Hematopoietic multipotent progenitor cell treated with erythropoietin and hydrocortisone succinate and interleukin-3 and kit ligand, for 17 days (in vitro differentiated cells): ENCODE measurements at places on chromosomes 1 and 21.

GRCh38 chr1:58823481-58824010, 39.7 kb upstream of the JUN start:
- no peak for DNase-seq

DNA sequence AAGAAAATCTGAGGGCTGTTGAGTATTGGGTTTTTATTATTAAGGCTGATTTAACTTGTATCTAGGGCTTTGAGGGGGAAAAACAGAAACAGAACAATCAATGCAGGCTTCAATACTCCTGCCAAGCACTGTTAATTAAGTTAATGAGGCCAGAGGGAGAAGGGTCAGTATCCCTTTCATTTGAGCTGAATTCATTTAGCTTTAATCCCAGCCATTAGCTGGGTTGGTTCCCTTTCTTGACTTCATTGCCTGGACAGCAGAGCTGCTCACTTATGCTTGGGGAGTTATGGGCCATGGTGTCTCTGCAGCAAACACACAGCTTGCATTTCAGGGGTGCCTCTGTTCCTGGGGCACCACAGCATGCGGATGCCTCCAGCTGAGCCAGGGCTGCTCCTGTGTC, 16.3 kb downstream of the TLR5 start:
- no peak for DNase-seq

DNA sequence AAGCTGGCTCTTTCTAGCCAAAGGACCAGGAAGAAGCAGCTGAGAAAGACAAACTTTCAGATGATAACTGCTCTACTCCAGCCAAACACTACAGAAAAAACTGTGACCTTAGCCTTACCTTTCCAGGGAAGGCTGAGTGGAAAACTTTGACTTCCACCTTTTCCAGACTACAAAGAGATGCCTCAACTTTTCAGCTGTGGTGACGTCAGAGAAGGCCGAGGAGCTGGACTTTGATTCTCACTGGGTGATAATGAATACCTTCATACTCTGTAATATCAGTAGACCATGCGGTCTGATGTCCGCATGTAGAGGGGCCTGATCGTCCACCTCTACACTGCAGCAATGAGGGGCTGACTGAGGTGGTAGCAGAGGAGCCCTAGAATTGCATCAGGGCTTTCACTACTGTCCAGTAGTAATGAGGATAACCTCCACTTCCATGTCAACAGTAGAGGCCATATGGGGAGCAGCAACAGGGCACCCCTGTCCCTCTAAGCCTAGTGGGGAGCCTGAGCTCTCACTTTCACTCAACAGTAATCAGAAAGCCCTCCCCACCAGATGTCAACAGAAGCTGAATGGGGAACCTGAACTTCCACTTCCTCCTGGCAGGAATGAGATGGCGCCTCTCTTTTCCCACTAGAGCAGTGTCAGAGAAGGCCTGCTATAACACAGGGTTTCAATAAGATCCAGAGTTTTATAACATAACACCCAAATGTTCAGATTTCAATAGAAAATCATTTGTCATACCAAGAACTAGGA, 28.4 kb upstream of the PADI1 start:
- no peak for DNase-seq

DNA sequence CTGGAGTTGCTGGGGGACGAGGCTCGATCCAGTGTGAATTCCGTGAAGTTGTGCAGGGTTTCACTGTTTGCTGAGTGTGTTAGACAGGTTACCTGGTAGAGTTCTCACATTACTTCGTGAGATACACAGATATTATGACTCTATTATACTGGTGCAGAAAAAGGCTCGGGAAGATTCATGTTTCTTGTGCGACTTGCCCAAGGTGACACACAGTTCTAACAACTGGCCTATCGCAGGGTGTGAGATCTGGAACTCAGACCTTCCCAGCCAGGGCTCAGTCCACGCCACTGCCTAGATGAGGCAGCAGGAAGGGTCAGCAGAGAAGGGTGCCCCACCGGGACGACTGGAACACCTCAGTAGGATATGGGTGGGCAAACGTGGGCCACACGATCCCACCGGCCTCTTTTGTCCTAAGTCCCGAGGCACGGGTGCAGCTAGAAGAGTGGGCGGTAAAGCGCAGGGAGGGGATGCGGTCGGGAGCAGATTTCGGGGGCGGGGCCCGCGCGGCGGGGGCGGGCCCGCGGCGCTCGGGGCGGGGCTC, 296 bp upstream of the RNPEP start:
- peak; percentile 38 for DNase-seq

DNA sequence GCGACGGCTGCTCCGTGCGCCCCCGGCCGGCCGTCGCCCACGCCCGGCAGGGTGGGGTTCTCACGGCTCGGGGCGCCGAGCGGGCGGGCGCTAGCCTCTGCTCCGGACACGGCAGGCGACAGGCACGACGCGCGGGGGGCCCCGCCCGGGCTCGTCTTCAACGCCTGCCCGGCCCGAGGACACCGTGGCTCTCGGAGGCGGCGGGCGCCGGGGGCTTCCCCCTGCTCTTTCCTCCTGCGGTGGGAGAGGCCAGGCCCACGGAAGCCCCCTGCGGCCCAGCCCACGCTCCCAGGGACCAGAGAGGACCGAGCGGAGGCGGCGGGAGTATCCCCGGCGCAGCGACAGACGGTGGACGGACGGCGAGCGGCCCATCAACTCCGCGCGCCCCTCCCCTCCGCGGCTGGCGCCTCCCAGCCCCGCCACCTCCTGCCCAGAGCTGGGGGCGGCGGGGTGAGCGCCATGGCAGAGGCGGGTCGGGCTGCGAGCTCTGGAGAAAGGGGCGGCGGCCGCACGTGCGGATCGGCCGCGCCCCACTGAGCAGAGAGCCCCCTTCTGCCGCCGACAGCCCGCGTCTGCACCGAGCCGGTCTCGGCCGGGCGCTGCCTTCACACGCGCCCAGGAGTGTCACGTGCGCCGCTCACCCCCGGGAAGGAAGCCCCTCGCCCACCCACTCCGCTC, at the start of the genes SHE and TDRD10:
Gene SHE, minus strand, starts transcription at position 347 of the 678 bp plus-strand sequence. CDS start 386 bp downstream, outside the sequence.
Gene TDRD10, plus strand, starts transcription at position 154 of the 678 bp plus-strand sequence. CDS start 4,685 bp downstream, outside the sequence.
- no peak for DNase-seq

- DNase-seq = no peak
Observed at GRCh38 chr1:67664048-67664447, 21.0 kb upstream of the GADD45A start.

GRCh38 chr21:18384771-18385170, 18.8 kb downstream of the TMPRSS15 start:
- no peak for DNase-seq

GRCh38 chr1:29688471-29689365, 452.4 kb downstream of the PTPRU start:
- no peak for DNase-seq

GRCh38 chr1:174397261-174397660, 50.5 kb upstream of the GPR52 start:
- no peak for DNase-seq

GRCh38 chr1:246987083-246987690, 20.7 kb downstream of the ZNF695 start:
- no peak for DNase-seq

- no peak for DNase-seq
Observed at GRCh38 chr1:150280138-150280707, 2.1 kb upstream of the CIART start.

GRCh38 chr1:208513799-208514198, 269.6 kb upstream of the PLXNA2 start:
- no peak for DNase-seq

DNA sequence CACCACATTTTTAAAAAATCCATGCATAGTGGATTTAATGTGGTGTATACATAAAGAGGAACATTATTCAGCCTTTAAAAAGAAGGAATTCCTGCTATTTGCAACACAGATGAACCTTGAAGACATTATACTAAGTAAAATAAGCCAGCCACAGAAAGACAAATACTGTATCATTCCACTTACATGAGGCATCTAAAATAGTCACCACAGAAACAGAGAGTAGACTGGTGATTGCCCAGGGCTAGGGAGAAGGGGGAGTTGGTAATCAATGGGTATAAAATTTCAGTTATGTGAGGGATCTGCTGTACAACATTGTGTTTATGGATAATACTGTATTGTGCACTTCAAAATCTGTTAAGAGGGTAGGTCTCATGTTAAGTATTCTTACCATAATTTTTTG, 10.0 kb downstream of the FAM163A start:
- DNase-seq = no peak

DNA sequence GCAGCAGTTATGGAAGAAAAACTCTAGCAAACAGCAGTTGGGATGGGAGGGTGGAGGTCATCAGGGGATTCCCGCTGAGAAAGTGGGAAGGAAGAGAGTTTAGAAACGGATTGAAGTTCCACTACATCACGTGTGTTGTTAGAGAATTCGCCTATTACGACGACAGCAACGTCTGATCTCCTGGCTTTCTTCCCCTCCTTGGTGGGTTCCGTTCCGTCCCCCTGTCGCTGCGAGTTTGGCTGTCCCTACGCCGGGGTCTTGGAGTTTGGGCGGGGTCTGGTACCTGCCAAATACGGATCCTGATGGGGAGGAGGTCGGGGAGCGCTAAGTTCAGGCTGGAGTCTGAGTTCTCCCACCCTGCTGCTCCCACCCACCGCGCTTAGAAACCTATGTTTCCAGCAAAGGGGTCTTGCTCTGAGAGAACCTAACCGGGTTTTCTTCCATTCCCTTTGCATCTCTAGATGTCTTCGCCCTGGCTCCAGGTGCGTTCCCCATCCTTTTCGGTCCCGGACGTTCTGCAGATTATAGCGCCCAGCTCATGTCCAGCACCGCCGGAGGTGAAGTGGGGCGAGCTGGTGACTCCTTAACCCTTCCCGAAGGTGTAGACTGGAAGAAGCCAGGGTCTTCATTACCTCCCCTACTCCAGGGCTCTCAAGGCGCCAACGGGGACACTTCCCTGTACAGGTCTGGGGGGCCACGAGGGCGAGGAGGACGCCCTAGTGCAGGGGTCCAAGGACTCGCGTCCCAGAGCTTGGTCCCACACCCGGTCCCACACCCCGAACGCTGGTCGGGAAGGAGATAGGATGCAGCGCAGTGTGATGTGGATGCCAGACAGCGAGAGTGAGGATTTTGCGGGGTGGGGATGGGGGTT, 641 bp upstream of the KCNK2 start:
- DNase-seq = no peak

- no peak for DNase-seq
Observed at GRCh38 chr1:96424877-96425276, 296.7 kb upstream of the PTBP2 start.

DNA sequence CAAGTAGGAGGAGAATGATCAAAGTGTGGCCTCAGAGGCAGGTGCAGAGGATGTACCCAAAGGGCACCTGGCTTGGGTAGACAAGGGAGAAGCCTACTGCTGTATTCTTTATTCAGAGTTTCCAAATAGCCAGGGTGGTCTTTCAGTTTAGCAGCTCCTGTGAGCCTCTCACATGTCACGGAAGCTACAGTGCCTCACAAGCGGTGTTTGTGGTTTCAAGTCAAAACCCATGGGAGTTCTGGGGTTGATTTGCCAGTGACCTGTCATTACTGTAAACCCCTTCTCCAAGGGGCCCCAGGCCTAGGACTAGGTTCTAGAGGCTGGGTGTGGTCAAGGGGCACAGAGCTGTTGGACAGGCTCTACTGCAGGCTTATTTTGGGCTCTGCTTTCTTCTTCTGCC, 10.2 kb upstream of the IL10 start:
- DNase-seq = no peak

DNA sequence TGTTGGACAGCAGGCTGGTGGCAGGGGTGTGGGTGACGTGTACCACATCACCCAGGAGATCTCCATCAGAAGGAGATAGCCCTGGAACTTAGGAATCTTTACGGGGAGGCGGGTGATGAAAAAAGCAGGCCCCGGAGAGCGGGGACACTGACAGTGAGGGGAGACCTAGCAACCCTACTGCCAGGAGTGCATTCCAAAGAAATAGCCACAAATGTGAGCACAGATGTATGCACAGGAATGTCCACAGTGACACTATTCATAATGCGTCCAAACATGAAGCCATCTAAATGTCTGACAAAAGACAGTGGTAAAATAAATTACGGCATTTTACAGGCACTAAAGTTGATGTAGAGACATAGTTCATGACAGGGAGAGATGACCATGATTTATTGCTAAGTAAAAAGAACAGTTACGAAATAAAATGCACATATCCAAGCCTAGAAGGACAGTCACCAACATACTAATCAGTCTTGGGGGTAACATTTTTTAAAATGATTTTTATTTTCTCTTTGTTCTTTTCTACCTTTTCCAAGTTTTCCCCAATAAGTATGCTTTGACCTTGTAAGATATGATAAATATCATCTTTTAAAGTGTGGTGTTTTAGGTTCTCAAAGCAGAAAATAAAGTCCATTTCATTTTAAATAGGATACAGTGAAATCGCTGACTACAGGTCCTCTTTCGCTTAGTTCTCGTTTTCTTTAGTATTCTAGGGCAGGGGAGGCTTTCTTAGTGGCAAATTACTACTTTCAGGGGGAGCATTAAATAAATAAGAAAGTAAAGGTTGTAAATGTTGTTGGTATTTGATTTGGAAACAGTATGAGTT, 21.3 kb downstream of the CD247 start:
- no peak for DNase-seq

DNA sequence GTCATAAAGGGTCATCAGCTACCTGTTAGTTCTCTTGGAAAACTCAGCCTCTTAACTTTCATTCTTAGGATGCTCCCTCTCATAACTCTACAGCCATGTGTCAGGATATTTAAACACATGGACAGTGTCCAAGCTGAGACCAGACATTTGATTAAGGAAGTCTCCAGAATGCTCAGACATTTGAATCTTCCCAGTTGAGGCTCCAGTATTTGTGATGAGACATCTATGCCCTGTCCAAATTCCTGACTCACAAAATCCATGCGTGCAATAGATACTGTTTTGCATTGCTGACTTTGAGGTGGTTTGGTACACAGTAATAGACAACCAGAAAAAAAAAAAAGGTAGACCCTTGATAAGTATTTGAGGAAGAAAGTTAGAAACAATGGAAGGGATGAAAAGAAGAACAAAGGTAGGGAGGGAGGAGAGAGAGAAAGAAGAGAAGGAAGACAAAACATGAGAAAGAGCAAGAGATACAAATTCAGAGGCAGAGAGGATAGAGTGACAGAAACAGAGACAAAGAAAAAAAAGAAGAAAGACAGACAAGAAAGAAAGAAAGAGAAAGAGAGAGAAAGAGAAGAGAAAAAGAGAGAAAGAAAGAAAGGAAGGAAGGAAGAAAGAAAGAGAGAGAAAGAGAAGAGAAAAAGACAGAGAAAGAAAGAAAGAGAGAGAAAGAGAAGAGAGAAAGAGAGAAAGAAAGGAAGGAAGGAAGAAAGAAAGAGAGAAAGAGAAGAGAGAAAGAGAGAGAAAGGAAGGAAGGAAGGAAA, 275.5 kb upstream of the PRMT6 start:
- DNase-seq = no peak

GRCh38 chr1:41387667-41388091, 26.4 kb downstream of the FOXO6 start:
- no peak for DNase-seq

GRCh38 chr1:145782272-145783099, 41.4 kb downstream of the RNF115 start:
- no peak for DNase-seq

DNA sequence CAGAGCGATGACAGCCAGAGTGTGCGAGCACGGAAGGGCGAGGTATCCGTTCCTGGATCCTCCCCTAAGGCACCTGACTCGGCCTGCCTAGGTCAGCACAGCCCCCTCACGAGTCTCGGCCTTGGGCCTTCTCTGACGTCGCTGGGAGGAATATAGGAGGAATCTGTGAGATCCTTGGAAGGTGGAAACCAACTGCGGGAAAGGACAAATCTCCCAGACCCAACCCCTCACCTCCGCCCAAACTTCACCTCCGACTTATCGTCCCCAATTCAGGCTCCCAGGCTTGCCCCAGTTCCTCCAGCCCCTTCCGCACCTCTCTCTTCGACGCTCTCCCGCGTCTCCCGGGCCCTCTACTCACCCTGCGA, 494 bp downstream of the APH1A start:
- peak; percentile 34 for DNase-seq

GRCh38 chr1:52786148-52786547, 56.4 kb upstream of the ZYG11A start:
- no peak for DNase-seq

- DNase-seq = peak; percentile 13
Observed at GRCh38 chr1:150696162-150696561, 792 bp downstream of the GOLPH3L start.

- DNase-seq = no peak
Observed at GRCh38 chr1:235586413-235586812, 63.2 kb downstream of the GNG4 start.
